ENCODE measurements at places on chromosomes 3 and 15. TPM values are rescaled to one million over a fixed set of nuclear protein-coding genes. Genes with fewer than 3 reads are reported as not detected.

DNA sequence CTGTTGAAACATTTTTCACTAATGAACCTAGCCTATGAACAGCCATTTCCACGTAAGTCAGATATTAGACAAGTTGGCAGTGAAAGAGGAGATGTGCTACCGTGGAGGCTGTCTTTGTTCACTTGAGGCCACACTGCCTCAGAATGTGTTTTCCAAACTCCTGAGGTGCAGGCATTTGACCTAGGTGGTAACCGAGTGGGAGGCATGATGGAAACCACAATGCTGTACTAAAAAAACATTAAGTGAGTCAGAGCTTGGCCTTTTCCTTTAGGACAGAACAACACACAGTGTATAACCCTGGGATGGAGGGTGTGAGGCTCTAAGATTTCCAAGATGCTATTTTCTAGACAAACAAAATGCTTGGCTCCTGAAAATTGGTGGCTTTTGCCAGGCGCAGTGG is 406.3 kb downstream of the SOX2 start:
- H3K4me3 ChIP-seq, result no peak overlapping the region
- H3K27me3 ChIP-seq, result peaks cover 30% of the 10 kb centered on the region
- H3K27ac ChIP-seq, result peak overlapping the region; percentile 23
- no peaks in the 10 kb centered on the region for H3K36me3 ChIP-seq
- H3K4me1 ChIP-seq, result peaks cover 5% of the 10 kb centered on the region
- DNase-seq, result peak; percentile 93

- H3K4me3 ChIP-seq, result no peak overlapping the region
- H3K27ac ChIP-seq, result no peak overlapping the region
- H3K27me3 ChIP-seq, result no peaks in the 10 kb centered on the region
- H3K36me3 ChIP-seq, result no peaks in the 10 kb centered on the region
Observed at GRCh38 chr15:62482785-62483429, 317.8 kb upstream of the C2CD4B start.

GRCh38 chr3:130516645-130517512 is at the start of gene COL6A6:
Gene COL6A6 (plus strand): TSS chr3:130517177. CDS start chr3:130560365, 43,188 bp downstream.
- no peaks in the 10 kb centered on the region for H3K36me3 ChIP-seq
- no peaks in the 10 kb centered on the region for H3K4me1 ChIP-seq
- H3K27me3 ChIP-seq, result peaks cover 19% of the 10 kb centered on the region
- no peak for DNase-seq
- H3K27ac ChIP-seq, result no peak within 1 kb of the TSS

- no peaks in the 10 kb centered on the region for H3K27me3 ChIP-seq
- peaks cover 16% of the 10 kb centered on the region for H3K4me1 ChIP-seq
- no peaks in the 10 kb centered on the region for H3K36me3 ChIP-seq
- peak overlapping the region; percentile 90 for H3K4me3 ChIP-seq
- no peak overlapping the region for H3K27ac ChIP-seq
- peak; percentile 64 for DNase-seq
Observed at GRCh38 chr15:62392376-62392775, 227.3 kb upstream of the C2CD4B start.

Gene MAP6D1
- 4.6 TPM for total RNA-seq
